Sciatic nerve (tissue), 2 donors: ENCODE measurements at places on chromosomes 6 and 20.

DNA sequence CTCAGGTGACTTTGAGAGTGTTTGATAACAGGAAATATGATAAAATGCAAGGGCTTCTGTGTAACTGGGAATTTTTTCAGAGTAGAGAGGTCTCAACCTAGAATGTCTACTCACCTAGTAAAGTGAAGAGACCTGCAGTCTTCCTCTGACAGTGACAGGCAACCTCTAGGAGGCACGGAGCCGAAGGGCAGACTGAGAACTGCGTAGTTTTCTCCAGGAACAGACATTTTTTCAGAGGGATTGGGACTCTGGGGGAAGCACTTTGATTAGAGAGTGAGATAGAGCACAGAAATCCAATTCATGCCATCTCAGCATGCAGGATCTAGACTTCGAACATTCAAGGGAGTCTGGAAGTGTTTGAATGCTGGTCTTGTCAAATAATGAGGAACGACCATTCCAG, 213.3 kb downstream of the AKAP7 start:
- DNase-seq = no peak

DNA sequence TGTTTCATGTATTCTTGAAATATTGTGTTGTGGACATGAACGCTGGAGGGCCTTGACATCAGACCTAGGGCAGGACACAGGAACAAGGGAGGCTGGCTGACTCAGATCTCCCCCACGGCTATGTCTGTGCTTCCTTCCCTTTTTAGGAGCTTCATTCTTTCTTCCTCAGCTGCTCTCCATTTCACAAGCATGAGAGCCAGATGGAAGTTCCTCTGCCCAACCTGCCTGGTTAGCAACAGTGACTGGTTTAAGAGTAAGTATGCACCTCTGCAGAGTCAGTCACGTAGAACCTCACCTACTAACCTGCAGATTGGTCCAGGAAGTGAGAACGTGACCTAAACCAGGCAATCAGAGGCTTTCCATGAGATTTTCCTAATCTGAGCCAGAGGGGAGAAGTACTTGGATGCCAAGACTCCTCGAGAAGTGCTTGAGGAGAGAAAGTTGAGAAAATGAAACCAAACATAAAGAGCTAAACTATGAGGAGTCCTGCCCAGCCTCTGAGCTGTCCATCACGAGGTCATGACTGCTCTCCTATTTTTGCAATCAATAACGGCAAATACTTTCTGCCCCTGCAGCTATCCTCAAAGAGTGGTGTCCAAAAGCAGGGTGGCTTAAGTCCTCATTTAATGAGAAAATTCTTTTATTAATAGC, 465.2 kb upstream of the CITED2 start:
- DNase-seq = no peak

GRCh38 chr6:135185483-135185882, 4.4 kb downstream of the MYB start:
- no peak for DNase-seq

- no peak for DNase-seq
These were observed 8.2 kb upstream of the SLC2A12 start for GRCh38 chr6:134060491-134061106.

- no peak for DNase-seq
These were observed 645.8 kb upstream of the AGPAT4 start for GRCh38 chr6:161919691-161920090.

- no peak for DNase-seq
These were observed 136.7 kb upstream of the RALGAPA2 start for GRCh38 chr20:20849161-20849560.

- peak; percentile 50 for DNase-seq
These were observed 2.0 kb downstream of the ZBP1 start for GRCh38 chr20:57618091-57618763.

GRCh38 chr20:33521461-33521860, 31.6 kb downstream of the CBFA2T2 start:
- no peak for DNase-seq

DNA sequence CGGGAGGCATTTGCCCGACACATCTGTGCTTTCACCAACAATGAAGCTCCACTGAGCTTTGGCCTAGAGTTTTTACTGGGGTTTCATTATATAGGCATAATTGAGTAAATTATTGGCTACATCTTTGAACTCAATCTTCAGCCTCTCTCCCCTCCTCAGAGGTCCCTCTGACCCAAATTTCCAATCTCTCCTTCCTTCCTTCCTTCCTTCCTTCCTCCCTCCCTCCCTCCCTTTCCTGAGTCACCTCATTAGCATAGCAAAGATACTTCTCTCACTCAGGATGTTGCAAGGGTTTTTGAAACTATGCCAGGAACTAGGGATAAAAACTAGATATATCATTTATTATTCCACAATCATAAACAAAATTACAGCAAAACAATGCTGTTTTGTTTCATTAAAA, 238.2 kb upstream of the PRND start:
- no peak for DNase-seq

DNA sequence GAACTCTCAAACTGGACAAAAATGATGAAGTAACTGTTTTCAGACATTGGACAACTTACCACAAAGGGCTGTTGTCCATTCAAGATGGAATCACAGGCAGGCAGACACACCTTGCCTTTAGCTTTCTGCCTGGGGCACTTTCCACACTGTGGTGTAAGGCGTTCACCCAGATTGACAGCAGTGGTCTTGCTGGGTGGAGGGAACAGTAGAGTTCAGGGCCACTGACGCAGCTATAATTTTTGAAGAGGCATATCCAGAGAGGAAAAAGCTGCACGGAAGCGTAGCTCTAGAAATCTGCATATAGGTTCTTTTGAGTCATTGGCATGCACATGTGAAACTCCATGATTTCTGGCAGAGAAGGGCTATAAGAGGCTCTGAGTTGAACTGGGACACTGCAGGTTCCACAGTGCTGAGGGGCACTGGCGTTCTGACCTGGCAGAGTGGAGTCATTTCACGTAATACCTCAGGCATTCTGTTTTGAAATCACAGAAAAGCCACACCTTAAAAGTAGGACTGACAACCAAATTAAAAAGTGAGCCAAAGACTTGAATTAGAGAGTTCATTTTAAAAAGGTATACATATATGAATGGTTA, 105.0 kb upstream of the EDN1 start:
- no peak for DNase-seq

- no peak for DNase-seq
These were observed 829.4 kb downstream of the QKI start for GRCh38 chr6:164243949-164244348.
